ENCODE measurements at places on chromosomes 4 and X.
A peak's percentile ranks its signal among the peaks of the same experiment; 100 is the strongest.

- H3K27me3 ChIP-seq: no peaks in the 10 kb centered on the region
- no peak overlapping the region for H3K4me3 ChIP-seq
- no peaks in the 10 kb centered on the region for H3K4me1 ChIP-seq
- H3K36me3 ChIP-seq: no peaks in the 10 kb centered on the region
Measured at GRCh38 chrX:69073721-69074120, 91.5 kb downstream of the PJA1 start.

- H3K27me3 ChIP-seq: no peaks in the 10 kb centered on the region
- no peaks in the 10 kb centered on the region for H3K4me1 ChIP-seq
- no peak overlapping the region for H3K4me3 ChIP-seq
- H3K27ac ChIP-seq: no peak overlapping the region
Measured at GRCh38 chrX:24838629-24839028, 144.9 kb downstream of the POLA1 start.

DNA sequence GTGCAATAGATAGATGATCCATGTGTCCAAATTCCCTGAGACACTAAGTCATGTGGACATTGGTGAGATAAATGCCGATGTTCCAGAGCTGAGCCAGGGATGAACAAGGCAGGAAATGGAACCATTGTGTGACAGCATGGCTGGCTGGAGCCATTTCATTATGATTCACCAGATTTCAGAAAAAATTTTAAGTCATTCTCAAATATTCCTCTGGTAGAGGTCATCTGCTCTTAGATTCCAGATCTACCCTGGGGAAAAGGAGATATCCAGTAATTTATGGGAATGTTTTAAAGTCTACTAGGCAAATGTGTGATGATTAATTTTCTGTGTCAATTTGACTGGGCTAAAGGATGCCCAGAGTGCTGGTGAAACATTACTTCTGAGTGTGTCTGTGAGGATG is 287.3 kb downstream of the STK32B start:
- no peaks in the 10 kb centered on the region for H3K36me3 ChIP-seq
- no peak for DNase-seq
- no peak overlapping the region for H3K4me3 ChIP-seq
- H3K27ac ChIP-seq: no peak overlapping the region

DNA sequence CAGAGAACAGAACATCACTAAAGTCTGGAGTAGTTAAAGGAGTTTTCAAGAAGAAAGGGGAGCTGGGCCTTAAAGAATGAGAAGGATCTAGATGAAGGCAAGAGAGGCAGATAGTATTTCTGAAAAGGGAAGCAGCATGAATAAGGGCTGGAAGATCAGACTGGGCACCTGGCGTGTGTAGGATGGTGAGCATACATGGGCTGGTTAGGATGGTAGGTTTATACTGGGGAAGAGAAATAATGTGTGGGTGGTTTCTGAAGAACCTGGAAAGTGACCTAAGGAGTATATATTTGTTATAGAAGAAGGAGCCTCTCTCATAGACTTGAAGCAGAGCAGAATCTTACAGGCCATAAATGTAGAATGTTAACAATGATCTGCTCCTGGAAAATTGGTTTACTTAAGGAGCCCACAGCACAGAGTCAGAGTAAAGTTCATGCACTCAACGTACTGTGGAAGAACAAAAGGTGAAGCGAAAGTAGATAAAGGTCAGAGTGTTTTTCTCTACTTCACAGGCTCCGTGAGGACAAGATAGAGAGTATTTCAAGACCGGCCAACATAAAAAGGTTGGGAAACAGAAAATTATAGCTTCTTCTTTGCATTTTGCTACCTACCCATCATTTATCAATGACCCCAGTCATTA is 35.8 kb downstream of the MBNL3 start:
- H3K4me1 ChIP-seq: no peaks in the 10 kb centered on the region
- H3K4me3 ChIP-seq: no peak overlapping the region
- peaks cover 4% of the 10 kb centered on the region for H3K36me3 ChIP-seq
- no peak for DNase-seq

GRCh38 chrX:150692831-150693724 is at the start of gene MTMR1:
Gene MTMR1, plus strand, starts transcription at chrX:150693396. Its CDS starts 135 bp downstream, at chrX:150693531.
- H3K27ac ChIP-seq: peak within 1 kb of the TSS; percentile 97
- no peaks in the 10 kb centered on the region for H3K27me3 ChIP-seq
- H3K36me3 ChIP-seq: peaks cover 29% of the 10 kb centered on the region
- H3K4me1 ChIP-seq: peaks cover 68% of the 10 kb centered on the region
- peak; percentile 49 for DNase-seq

DNA sequence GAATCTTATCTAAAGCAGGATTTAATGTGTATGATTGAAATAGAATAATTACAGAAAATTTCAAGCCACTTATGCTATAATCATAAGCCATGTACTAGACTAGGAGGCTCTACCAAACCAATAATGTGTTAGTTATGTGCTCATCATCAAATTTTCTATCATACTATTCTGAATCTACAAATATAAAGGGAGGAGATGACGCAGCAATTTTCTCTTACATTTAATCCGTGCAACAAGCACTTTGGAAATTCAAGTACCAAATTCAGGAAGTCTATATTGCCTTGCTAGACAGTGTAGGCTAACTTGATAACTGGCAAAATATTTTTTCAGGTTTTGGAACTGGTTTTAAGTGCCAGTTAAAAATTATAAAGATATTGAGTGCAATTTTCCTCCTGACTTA is 283.5 kb downstream of the C4orf33 start:
- no peak overlapping the region for H3K27ac ChIP-seq
- no peaks in the 10 kb centered on the region for H3K36me3 ChIP-seq
- DNase-seq: no peak
- H3K4me1 ChIP-seq: no peaks in the 10 kb centered on the region
- peaks cover 2% of the 10 kb centered on the region for H3K27me3 ChIP-seq

DNA sequence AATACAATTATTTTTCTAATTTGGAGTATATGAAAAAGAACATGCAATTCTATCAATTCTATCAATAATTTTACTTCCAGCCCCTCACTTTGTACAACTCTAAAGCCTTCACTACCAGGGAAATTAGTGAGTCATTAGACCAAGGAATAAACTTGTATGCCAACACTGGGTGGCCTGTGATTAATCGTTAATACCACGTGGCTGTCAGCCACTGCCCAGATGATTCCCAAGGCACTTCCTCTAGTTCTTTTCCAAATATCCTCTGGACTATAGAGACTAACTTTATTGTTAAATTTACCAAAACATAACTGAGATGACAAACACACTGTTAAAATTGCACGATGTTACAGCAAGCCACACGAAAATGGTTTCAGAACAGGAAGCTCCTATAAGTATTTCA is 45.7 kb downstream of the MID1 start:
- H3K27me3 ChIP-seq: no peaks in the 10 kb centered on the region
- H3K4me3 ChIP-seq: no peak overlapping the region
- no peaks in the 10 kb centered on the region for H3K36me3 ChIP-seq
- no peak for DNase-seq
- no peak overlapping the region for H3K27ac ChIP-seq

DNA sequence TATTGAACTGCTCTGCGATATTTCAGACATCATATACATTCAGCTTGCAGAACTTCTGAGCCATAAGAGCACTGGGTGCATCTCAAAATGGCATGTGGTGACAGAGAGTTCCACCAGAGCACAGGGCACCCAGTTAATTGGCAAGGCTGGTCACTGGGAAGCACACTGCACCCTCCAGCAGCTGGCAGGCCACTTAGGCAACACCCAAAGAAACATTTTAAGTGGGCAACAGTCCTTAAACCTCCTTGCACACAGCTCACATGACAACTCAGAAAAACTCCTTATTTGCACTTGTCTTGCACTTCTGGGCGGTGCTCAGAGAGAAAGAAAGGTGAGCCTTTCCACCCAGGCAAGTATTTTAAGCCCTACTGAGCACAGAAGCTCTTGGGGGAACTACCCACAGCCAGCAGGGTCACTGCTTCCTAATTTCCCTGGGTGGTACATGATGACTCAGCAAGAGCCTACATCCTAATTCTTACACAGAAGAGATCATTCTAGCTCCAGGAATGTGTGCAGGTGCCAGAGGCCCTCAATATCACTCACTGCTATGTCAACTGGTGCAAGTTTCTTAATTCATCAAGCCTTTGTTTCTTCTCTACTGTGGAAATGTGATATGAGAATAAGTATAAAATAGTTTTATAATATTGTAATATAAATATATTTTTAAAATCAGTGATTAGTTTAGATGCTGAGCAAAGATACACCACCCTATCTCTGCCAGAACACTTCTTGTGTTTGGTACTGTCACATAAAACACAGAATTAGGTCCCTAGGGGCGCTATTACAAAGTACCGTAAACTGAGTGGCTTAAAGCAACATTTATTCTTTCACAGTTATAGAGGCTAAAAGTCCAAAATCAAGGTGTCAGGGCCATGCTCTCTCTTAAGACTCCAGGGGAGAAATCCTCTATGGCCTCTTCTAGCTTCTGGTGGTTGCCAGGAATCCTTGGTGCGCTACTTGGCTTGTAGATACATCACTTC is 155.1 kb upstream of the PPARGC1A start:
- no peaks in the 10 kb centered on the region for H3K36me3 ChIP-seq
- no peaks in the 10 kb centered on the region for H3K27me3 ChIP-seq
- no peak overlapping the region for H3K4me3 ChIP-seq
- no peak for DNase-seq
- no peak overlapping the region for H3K27ac ChIP-seq
- H3K4me1 ChIP-seq: no peaks in the 10 kb centered on the region

- no peaks in the 10 kb centered on the region for H3K4me1 ChIP-seq
- H3K27ac ChIP-seq: no peak overlapping the region
- H3K36me3 ChIP-seq: no peaks in the 10 kb centered on the region
- H3K27me3 ChIP-seq: no peaks in the 10 kb centered on the region
Measured at GRCh38 chr4:20337261-20337664, 85.6 kb downstream of the SLIT2 start.

DNA sequence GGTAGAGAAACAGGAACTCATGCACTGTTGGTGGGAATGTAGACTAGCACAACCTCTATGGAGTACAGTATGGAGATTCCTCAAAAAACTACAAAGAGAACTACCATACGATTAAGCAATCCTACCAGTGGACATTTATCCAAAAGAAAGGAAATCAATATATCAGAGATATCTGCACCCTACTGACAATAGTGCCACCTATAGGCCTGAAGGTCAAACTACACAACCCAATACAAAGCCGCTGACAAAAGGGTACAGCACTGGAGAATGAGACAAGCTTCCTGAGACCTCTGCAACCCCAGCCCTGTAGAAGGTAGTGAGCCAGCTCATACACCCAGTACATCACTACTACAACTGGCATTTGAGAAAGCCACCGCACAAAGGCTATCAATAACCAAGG is 67.1 kb downstream of the CBR4 start:
- no peaks in the 10 kb centered on the region for H3K4me1 ChIP-seq
- H3K36me3 ChIP-seq: peaks cover 13% of the 10 kb centered on the region
- H3K27ac ChIP-seq: no peak overlapping the region
- DNase-seq: no peak
- no peaks in the 10 kb centered on the region for H3K27me3 ChIP-seq
- H3K4me3 ChIP-seq: no peak overlapping the region

Measured in activated naive CD4-positive, alpha-beta T cell treated with anti-CD3 and anti-CD28 coated beads for 36 hours (primary cell).